ENCODE measurements at places on chromosomes 4 and X.

- DNase-seq = no peak
Observed at GRCh38 chrX:37786624-37787422, 7.0 kb downstream of the CYBB start.

DNA sequence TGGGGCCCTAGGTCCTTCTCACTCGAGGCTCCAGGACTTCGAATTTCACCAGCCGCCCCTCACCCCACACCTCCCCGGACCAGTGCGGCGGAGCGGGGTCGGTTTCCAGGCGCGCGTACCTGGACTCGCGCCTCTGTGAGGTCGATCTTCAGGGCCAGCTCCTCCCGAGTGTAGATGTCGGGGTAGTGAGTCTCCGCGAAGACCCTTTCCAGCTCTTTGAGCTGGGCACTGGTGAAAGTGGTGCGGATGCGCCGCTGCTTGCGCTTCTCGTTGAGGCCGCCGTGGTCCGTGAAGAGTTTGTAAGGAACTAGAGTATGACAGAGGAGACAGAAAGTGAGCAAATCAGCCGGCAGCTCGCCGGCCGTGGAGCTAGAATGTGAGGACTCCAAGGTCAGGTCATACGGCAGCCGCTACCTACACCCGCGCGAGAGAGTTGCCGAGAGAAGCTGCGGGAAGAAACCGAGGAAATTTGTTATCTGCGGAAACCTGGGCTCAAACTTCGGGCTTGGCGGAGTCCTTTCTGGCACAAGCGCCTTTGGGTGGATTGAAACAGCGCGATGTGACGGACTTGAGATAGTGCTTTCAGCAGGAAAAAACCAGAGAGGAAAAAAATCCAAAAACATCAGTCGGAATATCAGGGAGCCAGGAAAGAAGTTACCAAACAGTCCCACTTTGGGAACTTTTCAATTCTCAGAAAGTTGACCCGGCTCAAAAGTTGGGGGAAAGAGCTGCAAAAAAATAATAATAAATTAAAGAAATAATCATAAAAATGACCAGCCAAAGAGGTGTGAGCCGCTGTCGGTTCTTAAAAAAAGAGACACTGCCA lies 1.1 kb downstream of the PHOX2B start:
- DNase-seq = no peak

DNA sequence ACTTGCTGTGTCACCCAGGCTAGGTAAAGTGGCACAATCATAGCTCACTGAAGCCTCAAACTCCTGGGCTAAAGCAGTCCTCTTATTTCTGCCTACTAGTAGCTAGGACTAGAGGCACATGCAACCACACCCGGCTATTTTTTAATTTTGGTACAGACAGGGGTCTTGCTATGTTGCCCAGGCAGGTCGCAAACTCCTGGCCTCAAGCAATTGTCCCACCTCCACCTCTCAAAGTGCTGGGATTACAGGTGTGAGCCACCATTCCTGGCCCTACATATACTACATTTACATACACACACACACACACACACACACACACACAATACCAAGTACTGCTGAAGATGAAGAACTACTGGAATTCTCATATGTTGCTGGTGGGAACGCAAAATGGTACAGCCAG lies 26.9 kb downstream of the SMIM31 start:
- no peak for DNase-seq

- no peak for DNase-seq
Observed at GRCh38 chrX:44010626-44011025, 37.4 kb upstream of the NDP start.

- DNase-seq = no peak
Observed at GRCh38 chr4:2742823-2743517, 13.2 kb downstream of the TNIP2 start.

GRCh38 chr4:169460081-169460480 lies 152.3 kb downstream of the NEK1 start:
- DNase-seq = no peak

DNA sequence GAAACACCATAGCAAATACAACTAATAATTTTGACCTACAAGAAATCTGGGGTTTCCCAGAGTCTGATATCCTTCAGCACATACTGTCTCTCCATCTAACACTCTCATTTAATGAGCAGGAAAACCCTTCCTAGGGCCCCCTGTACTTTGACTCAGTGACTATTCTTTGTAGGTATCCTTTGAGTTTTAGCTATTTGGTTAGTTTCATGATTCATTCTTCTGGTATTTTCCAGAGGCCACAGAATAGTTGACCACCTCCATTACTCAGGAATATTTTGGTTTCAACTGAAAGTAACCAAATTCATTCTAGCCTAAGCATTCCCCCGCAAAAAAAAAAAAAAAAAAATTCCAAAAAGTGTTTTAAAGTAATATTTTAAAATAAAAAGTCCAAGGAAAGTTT lies 140.0 kb downstream of the IDS start:
- no peak for DNase-seq

DNA sequence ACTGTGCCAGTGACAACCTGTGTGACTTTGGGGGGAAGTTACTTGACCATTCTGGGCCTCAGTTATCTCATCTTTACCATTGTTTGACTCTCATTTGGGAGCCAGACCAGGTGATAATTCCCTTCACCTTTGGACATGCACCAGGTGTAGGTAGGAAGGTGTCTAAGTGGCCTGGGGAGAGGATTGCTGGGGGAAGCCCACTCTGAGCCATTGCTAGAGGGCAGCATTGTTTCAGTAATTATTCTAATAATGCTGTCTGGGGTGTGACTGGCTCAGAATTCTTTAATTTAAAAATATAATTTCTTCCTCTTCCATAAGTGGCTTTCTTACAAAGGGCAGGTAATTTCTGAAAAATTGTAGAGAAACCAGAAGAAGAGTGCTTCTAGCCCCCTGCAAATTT lies 104.3 kb downstream of the RTL9 start:
- DNase-seq = no peak

- DNase-seq = no peak
Observed at GRCh38 chr4:55509266-55509665, 37.4 kb downstream of the CLOCK start.

DNA sequence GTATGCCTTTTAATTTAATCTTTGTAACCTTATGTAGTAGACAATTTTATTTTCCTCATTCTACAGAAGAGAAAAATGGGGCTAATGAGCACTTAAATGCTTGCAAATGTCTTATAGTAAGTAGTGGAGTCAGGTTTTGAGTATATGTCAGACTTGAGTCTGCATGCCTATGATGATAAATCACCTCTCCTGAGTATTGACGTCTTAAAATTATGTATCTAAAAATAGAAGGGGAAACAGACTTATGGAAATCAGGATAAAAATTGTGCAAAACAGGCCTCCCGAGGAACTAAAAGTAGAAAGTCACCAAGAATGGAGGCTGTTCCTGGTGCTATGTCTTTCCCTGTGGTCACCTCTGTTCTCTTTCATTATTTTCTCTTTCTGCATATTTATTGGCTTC lies 92.7 kb downstream of the STIM2 start:
- no peak for DNase-seq

GRCh38 chrX:44974451-44974850 lies 101.5 kb downstream of the KDM6A start:
- no peak for DNase-seq

DNA sequence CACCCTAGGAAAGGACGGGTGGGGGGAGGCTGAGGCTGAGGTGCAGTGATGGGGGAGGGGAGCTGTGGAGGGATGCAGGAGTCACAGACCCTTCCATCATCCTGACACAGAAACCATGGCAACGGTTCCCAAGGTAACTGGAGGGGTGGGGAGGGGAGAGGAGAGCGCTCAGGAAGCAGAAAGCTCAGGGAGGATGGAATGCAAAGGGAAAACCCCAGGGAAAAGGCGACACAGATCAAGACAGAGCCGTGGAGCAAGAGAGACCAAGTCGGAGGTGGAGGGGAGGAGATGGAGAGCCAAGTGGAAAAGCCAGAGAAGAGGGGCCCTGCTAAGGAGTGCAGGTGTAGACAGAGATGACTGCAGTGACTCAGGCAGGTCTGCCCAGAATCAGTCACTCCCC lies 14.5 kb downstream of the L1CAM start:
- DNase-seq = no peak

GRCh38 chrX:108070891-108071290 lies 20.5 kb downstream of the PSMD10 start:
- DNase-seq = no peak

DNA sequence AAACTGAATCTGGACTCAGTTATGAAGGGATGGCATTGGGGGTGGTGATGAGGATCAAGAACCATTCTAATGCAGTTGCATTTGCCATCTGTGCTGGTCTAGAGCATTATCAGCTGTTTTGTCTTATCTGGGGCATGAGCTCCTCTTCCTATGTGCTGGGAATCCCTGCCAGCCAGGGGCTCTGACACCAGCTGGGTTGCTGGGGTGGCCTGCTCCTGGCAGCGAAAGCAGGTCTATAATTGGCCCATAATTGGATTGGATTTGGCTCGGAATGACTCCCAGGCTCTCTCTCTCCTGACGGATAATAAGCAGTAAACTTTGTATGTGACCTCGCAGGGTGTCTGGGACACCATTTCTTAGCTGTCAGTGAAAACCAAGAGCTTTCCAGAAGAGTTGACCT lies 34.1 kb downstream of the SMPX start:
- no peak for DNase-seq

GRCh38 chr4:14853176-14853943 lies 148.9 kb upstream of the CPEB2 start:
- no peak for DNase-seq

GRCh38 chr4:78704317-78704716 lies 71.8 kb upstream of the BMP2K start:
- DNase-seq = no peak

- no peak for DNase-seq
Observed at GRCh38 chrX:67523002-67523681, 20.7 kb upstream of the AR start.

GRCh38 chr4:153183146-153183545 lies 21.1 kb upstream of the TRIM2 start:
- DNase-seq = no peak

- DNase-seq = no peak
Observed at GRCh38 chr4:73683033-73683432, 57.3 kb upstream of the CXCL8 start.

DNA sequence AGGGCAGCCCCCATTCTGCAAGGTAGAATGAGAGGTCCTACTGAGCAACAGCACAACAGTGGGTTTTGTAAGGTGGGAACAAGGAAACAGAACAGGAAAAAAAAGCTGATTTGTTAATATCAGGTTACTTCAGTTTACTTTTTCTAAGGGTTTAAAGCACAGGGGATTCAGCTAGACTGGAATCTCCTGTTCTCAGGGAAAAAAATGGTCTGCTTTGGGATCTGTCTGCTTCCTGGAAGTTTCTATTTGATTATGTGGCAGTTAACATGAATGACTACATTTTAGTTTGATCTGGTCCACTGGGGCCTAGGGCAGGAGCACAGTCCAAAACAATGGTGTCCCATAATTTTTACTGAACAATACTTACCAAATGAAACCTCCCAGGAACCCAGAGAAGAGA lies 104.6 kb downstream of the FBXW7 start:
- DNase-seq = no peak

GRCh38 chr4:182918044-182918607 lies 940 bp upstream of the DCTD start:
- DNase-seq = no peak

DNA sequence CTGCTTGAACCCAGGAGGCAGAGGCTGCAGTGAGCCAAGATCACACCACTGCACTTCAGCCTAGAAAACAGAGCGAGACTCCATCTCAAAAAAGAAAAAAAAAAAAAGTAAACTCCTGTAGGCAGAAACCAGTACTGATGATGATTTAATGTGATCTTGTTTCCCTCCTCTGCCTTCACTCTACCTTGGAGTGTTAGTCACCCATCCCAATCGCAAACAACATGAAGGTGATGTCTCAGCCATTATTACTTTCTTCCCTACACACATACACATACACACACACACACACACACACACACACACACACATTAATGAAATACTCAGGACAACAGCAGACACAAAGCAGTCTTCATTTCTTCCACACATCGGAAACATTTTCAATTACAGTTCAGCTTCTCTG lies 15.6 kb downstream of the XKRX start:
- no peak for DNase-seq

GRCh38 chrX:119687661-119688413 lies 5.1 kb downstream of the SEPTIN6 start:
- no peak for DNase-seq

- no peak for DNase-seq
Observed at GRCh38 chrX:39667191-39667590, 430.6 kb downstream of the BCOR start.

- no peak for DNase-seq
Observed at GRCh38 chrX:114766541-114766940, 182.7 kb downstream of the HTR2C start.

- DNase-seq = peak; percentile 78
Observed at GRCh38 chr4:2811830-2812611, 19.1 kb downstream of the SH3BP2 start.

- no peak for DNase-seq
Observed at GRCh38 chr4:38373375-38373774, 290.6 kb upstream of the KLF3 start.

- DNase-seq = no peak
Observed at GRCh38 chr4:82578935-82579334, 17.1 kb upstream of the TMEM150C start.

GRCh38 chr4:26000274-26000950 lies 86.4 kb downstream of the SMIM20 start:
- DNase-seq = no peak

- DNase-seq = no peak
Observed at GRCh38 chr4:15836362-15836761, 58.2 kb downstream of the CD38 start.

GRCh38 chr4:125262079-125262478 lies 52.7 kb upstream of the FAT4 start:
- no peak for DNase-seq

- DNase-seq = no peak
Observed at GRCh38 chrX:123673813-123674212, 59.0 kb downstream of the THOC2 start.

DNA sequence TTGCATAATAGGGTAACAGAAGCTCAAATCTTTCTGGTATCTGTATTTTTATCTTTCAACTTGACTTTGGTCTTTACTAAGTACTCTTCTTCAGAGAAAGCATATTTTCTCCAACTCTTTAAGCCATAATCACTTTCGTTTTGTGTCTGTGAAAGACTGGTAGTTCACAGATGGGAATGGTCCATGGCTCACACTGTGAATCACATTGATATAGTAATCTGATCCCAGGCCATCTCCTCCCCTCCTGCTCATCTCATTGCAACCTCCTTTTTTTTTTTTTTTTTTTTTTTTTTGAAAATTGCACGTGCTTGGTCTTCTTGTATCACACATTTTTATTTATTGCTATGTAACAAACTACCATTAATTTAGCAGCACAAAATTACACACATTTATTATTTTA lies 694.5 kb upstream of the SLIT2 start:
- DNase-seq = no peak

- no peak for DNase-seq
Observed at GRCh38 chr4:100694467-100694866, 176.6 kb upstream of the EMCN start.
